ENCODE measurements at places on chromosomes 3 and 15.

- DNase-seq: no peak
Measured at GRCh38 chr3:71237672-71238071, 345.9 kb downstream of the FOXP1 start.

GRCh38 chr3:192207239-192207638, 520.1 kb downstream of the FGF12 start:
- no peak for DNase-seq

DNA sequence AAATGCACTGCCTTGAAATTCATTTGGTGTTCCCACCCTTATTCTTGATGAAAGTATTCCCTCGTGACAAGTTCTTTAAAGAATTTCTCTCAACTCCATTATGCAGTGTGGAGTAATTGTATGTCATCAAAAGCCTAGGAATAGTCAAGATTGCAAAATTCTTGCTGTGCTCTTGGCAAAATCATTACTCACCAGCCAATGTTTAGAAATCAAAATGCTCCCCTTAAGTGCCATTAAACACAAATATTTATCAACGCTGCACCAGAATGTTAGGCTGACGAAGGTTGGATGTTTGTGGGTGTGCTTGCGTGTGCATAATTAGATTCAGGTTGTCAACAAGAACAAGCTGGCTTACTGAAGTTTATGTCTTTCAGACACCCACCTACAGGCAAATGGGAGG, 40.5 kb downstream of the SST start:
- DNase-seq: no peak

- DNase-seq: no peak
Measured at GRCh38 chr3:145882436-145882835, 278.5 kb downstream of the PLOD2 start.

DNA sequence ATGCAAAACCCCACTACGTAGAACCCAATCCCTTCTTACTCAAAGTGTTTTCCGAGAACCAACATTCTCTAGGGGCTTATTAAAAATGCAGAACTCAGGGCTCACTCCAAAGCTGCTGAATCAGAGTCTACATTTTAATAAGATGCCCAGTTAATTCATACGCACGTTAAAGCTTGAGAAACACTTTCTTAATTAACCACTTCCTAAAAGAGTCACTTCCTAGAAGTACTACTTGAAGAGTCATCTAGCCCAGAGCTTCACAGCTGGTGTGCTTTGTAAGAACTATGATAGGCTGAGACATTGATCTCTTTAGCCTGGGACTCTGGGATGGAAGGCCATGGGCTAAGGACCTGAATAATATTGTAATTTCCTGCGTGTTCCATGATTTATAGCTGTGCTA, 9.0 kb downstream of the COL6A5 start:
- DNase-seq: no peak

DNA sequence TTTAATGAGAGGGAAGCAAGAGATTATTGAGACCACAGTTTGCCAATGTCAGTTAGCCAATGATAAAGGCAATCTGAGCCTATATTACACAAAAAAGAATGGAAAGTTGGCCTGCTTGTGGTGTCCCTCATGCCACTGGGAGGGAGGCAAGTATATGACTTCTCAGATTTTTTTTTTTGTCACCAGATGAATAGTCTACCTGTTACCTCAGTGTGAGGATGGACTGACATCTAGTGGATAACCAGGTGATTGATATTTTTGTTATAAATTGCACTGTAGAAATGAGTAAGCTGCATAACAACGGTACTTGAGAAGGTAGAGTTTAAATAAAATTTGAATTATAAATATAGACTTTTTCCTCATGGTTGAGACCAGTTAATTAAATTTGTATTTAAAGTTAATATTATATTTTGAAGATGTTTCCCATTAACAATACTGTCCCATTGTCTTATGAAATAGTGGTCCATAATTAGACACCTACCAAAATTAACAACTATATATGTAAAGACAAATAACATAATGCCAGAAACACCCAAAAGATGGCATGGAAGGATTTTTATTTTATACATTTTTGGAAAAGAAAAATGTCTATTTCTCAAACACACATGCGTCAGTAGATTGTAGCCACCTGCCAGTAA, 237.8 kb upstream of the GADL1 start:
- DNase-seq: peak; percentile 13

GRCh38 chr15:100920516-100921135, 1.5 kb downstream of the LRRK1 start:
- no peak for DNase-seq

DNA sequence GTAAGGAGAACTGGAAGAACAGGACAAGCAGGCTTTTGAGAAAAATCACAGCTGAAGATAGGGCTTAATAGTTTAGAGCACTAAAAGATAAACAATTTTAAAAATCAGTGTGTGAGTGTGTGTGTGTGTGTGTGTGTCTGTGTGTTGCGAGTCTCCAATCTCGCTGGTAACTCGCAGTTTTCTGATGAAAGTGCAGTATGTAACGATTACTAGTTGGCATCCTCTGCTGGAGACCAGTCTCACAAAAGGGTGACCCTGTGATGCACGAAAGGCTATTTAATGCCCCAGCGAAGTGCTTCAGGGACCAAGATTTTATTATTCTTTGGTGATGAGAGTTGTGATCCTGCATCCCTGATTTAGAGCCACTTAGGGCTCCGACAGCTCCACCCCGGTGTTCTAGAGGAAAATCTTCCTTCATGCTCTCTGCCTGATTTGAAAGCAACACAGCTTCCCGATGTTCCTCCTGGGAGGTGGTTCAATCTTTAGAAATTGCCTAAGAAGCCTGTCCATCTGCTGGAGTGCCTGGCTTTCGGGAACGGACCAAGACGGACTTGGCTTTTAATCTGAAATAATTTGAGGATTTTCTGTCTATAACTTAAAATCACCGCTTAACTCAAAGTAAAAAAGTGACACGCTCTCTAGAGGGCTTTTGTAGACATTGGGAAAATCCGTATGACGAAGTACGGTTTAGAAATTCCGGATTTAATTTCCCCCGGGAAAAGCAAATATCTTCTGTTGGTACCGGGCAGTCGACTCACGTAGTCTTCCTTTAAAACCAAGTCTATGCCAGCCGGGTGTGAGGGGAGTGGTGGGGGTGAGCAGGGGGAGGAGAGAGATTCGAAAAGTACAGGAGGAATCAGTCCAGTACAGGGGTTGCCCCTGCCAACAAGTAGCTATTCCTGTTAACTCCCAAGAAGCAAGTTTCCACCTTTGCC, 1.1 kb upstream of the ALCAM start:
- peak; percentile 72 for DNase-seq

- peak; percentile 78 for DNase-seq
Measured at GRCh38 chr3:114827495-114827894, 319.6 kb downstream of the ZBTB20 start.

DNA sequence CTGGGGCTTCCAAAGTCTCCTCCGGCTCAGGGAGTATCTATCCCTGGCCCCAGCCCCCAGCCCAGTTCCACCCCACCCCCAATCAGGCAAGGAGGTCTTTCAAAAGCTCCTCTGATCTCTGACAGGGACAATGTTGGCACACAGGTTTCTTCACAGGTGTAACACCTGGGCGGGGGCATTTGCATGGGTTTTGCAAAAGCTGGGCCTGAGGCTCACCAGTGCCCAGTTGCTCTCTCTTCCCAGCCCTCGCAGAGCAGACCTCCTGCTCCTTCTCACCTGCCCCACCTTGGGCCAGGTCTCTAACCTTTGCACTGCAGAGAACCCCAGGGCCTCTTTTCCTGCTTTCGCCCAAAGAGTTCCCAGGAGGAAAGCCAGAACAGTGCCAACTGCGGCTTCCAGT, 8.6 kb upstream of the CSK start:
- DNase-seq: no peak

Measured in NCI-H1092 treated with DMSO at 0.1 percent for 48 hours (cell line).